Stimulated activated CD8-positive, alpha-beta memory T cell treated with anti-CD3 and anti-CD28 coated beads, Interleukin-7, amount 100 ng/mL, for 1 hour (primary cell): ENCODE measurements at places on chromosomes 16 and 17.

- no peak for DNase-seq
Observed at GRCh38 chr17:57537524-57538410, 207.3 kb downstream of the CCDC182 start.

- DNase-seq, result no peak
Observed at GRCh38 chr17:7465597-7466275, 13.7 kb downstream of the ZBTB4 start.

DNA sequence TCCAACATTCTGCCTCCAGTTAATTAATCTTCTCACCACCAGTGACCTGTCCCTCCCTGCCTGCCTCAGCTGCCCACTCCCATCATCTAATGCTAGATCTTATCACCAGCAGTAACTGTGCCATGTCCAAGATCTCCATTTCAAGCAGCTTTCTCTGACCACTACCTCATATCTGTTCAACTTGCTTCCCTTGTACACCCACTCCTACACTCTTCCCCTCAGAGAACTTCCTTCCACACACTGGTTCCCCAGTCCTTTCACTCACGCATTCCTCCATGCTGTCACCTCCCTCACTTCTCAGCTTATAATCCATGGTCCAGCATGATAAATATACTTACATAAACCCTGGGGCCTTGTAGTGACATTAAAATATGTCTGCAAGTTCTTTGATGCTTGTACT lies 31.8 kb upstream of the DYNLL2 start:
- DNase-seq, result no peak

DNA sequence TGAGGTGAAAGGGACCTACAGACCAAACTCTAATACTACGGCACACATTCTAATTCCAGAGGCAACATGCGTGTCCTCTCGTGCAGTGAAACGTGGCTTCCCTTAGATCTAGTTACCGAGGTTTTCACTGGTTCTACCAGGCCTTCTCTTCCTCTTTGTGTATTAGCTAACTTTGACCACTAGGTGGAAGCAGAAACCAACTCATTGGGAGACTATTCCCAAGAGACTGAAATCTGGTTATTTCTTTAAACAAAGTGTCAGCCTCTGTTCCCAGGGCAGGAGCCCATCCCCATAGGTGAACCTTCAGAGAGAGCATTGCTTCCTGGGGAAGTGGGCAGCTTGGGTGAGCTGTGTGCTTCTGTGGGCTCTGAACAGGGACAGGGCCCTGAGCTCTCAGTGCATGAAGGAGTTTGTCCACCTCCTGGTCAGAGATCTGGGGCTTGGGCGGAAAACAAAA lies 19.7 kb upstream of the RCVRN start:
- DNase-seq, result no peak

GRCh38 chr16:67673712-67674580 lies 7.3 kb downstream of the C16orf86 start:
- DNase-seq, result no peak

DNA sequence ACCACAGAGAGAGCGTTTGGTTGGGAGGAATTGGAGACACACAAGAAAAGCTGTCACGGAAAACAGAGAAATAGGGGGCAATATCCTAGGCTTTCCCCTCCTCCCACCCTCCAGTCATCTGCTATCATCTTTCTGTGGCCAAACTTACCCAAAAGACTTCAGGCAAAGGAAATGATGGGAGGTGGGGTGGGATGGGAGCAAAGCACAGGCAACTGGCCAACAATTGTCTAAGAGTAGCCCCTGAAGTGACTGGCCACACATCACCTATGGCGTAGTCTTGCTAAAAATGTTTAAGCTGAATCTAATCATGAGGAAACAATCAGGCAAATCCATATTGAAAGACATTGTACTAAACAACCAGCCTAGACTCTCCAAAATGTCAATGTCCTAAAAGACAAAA lies 46.9 kb upstream of the ALOX12 start:
- no peak for DNase-seq

DNA sequence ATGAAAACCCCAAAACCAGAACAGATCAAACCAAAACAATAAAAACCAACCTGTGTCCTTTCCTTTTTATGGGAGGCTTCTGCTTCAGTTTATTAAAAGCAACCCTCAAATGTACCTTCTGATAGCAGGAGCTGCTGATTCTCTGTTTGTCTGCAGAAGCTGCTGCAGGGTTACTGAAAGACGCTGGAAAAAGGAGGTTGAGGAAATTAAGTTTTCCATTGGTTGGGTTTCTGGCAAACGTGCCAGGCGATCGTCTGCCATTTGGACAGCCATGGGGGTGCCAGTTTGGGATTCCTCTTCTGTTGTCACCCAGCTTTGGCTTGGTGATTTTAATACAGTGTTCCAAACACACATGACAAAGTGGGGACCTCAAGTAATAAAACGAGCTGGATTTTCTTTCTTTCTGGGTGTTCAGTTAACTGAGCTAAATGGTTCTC lies 185.4 kb upstream of the ZFHX3 start:
- DNase-seq, result no peak

- DNase-seq, result no peak
Observed at GRCh38 chr16:62254847-62255246, 218.6 kb upstream of the CDH8 start.

- no peak for DNase-seq
Observed at GRCh38 chr16:86107215-86107825, 208.4 kb downstream of the IRF8 start.

GRCh38 chr17:3012926-3013581 lies 50.4 kb downstream of the OR1D5 start:
- DNase-seq, result peak; percentile 25

GRCh38 chr17:28693869-28694268 lies 17.8 kb downstream of the PROCA1 start:
- no peak for DNase-seq

GRCh38 chr17:81388091-81388611 lies 7.1 kb upstream of the BAHCC1 start:
- no peak for DNase-seq

DNA sequence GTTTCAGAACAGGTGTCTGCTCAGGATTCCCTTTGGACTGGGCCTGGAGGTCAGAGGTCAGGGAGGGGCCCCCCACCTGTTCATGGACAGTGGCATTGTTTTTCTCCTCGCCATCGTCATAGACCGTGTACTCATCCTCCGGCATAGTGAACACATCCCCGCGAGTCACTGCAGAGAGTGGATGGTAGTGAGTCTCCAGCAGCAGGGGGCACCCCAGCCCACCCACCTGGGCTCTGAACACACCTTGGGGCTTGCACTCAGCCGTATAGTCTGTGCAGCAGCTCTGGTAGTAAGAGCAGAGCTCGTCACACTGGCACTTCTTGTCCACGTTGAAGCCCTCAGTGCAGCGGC lies 448 bp downstream of the VTN start:
- DNase-seq, result no peak

DNA sequence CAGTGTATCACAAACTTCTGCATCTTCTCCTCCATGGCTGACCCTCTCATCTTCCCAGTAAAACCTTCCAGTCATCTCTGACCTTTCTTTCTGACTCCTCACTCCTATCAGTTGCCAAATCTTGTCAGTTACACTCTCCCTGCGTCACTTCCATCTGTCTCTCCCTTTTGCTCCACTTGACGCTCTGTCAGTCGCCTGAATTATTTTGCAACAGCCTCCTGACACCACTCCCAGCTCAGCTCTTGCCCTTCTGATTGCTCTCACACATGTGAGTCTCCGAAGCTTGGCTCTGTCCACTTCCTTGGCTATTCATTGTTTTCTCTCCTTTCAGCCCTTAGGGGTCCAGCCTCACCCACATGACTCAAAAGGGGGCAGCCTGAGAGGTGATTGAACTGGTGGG lies 27.7 kb downstream of the DHRS7C start:
- DNase-seq, result no peak

DNA sequence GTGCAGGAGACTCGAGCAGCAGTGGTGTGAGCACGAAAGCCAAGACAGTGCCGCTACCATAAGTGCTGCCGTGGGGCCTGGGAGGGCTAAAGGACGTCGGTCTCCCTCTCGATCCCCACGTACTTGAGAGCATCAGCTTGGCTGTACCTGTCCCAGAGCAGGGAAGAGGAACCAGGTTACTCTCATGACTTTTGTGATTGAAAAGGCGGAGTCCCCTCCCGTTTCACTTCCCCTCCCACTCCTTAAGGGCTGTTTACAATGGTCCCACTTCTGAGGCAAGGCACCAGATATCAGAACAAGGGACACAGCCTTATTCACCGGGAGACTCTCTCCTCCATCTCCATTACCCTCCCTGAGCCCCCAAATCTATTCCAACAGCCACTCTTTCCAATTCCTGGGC lies 20.1 kb downstream of the CNTNAP1 start:
- no peak for DNase-seq

- no peak for DNase-seq
Observed at GRCh38 chr16:57283959-57284208, 588 bp downstream of the PLLP start.

DNA sequence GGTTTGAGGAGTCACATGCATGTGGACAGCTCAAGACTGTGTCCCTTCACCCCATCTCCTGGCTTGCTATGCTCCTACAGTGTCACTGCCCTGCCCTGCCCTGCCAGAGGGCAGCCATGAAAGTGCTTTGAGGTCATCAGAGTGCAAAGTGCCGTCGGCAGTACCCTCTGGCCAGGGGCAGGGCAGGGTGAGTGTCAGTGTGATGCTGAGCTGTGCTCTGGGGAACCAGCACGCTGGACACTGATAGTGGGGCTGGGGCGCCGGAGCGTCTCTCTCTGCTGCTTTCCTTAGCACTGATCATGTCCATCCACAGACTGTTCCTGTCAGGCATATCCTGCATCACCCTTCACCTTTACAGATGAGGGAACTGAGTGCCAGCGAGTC lies 1.6 kb upstream of the SPATA32 start:
- DNase-seq, result no peak

GRCh38 chr16:30004424-30004776 lies 6.4 kb downstream of the DOC2A start:
- no peak for DNase-seq

- no peak for DNase-seq
Observed at GRCh38 chr17:77628035-77628434, 330.5 kb upstream of the TNRC6C start.

- DNase-seq, result no peak
Observed at GRCh38 chr16:19589771-19590302, 34.3 kb downstream of the VPS35L start.

DNA sequence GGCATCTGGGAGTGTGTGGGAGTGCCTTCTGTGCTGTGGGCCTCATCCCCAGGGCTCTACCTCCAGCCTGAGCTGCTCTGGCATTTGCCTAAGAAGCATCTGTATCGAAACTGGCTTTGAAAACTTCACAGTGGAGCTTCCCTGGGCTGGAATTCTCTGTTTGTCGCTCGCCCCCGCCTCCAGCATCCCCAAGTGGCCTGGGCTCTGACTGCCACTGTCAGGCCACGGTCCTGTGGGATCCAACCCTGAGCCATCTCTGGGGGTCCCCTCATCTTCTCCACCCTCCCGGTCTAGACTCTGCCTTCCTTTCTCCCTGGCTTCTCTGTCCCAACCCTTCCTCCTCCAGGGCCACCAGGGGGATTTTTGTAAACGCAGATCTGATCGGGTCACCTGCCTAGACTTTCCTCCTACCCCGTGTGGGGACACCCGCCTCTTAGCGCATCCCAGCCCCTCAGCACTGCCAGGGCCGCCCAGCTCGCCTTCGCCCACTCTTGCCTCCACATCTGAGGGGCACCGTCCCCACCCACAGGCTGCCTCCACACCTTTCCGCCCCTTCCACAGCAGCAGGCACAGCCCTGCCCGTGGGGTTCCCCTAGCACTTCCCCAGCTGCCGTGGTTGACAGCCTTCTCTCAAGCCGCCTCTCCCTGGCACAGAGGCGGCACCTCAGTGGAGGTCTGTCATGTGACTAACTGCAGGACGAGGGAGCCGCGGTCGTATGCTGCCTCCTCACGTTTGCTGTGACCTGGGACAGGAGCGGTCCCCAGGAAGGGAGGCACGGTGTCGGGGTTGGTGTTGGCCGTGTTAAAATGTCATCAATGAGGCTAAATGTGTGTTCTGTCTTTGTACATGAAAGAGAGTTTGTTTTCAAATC lies 12.0 kb downstream of the TBC1D24 start:
- peak; percentile 48 for DNase-seq

DNA sequence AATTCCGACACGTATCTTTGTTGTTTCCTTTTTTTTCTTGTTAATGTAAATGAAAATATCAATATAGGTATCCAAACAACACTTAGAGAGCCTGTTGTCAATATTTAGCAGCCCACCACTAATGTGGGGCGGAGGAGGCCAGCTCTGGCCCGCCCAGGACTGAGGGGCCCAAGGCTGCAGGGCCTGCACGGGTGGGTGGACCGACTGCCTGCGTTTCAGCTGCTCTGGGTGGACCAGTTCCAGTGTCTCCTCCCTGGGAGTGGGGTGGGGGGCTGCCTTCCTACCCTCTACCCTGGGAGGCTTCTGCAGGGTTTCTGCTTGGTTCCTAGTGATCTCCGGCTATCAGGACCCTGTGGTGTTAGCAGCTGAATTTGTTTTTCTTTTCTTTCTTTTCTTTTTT lies 15.9 kb upstream of the ADGRG1 start:
- DNase-seq, result no peak

DNA sequence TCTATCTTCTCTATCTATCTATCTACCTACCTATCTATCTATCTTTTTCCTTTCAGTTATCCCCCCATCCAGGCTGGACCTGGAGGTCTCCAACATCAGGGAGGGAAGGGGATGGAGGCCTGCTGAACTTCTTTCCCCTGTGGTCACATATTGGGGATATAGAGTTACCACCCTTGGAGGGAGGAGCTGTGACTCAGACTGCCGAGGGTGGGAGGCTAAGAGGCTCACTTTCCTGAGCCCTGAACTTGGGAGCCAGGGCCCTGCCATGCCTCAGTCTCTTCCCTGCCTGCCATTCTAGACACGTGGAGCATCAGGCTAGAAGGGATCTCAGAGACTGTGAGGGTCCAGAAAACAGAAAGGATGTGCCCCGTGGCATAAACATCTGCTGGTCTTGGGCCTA lies 8.4 kb downstream of the LRRC3C start:
- no peak for DNase-seq

DNA sequence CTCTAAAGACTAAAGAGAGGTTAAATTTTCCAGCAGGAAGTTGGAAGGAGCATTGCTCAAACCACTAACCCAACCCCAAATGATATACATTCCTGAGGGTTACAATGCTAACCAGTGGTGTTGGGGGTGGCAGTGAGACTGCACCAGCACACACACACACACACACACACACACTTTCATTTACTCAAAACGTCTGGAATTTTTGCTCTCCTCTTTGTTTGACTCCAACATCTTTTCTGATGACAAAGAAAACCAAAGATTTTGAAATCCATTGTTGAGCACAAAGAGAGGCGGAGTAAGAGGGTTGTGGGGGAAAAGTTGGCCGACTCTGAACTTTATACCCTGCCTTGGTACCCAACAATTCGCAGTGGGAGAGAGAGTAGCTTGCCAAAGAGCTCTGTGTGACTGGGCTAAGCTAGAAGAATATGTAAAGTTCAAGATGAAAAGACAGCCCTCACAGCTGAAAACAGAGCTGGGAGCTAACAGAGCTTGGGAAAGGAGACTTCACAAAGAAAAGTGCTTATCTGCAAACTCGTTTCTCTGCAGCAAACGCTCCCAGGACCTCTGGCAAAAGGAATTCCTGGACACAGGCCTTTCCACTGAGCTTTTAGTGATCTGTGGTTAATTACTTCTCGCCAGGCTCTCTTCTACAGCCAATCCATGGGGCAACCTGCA lies 426.0 kb upstream of the CDH11 start:
- DNase-seq, result no peak

DNA sequence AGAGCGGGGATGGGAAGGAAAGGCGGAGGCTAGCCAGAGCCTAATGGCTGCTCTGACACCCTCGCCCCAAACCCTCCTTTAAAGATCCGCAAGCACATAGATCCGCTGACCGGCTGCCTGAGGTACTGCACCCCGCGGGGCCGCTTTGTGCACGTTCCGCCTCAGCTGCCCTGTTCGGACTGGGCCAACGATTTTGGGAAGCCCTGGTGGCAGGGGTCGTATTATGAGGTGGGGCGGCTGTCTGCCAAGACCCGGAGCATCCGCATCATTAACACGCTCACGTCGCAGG lies 663 bp downstream of the CYB5D1 start:
- DNase-seq, result no peak
